SK-N-SH treated with all-trans-retinoic acid at 6 μM for 48 hours (cell line): ENCODE measurements at places on chromosomes 4 and X.

GRCh38 chr4:16684097-16684496 lies 214.3 kb downstream of the LDB2 start:
- ATAC-seq: no peak

DNA sequence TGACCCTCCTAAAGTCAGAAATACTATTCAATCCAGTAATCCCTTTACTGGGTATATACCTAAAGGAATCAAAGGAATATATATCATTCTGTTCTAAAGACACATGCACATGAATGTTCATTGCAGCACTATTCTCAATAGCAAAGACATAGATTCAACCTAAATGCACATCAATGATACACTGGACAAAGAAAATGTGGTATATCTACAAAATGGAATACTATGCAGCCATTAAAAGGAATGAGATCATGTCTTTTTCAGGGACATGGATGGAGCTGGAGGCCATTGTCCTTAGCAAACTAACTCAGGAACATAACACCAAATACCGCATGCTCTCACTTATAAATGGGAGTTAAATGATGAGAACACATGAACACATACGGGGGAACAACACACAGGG lies 306.0 kb upstream of the EPHA5 start:
- no peak for ATAC-seq

GRCh38 chr4:9771034-9771433 lies 10.4 kb upstream of the DRD5 start:
- ATAC-seq: no peak

DNA sequence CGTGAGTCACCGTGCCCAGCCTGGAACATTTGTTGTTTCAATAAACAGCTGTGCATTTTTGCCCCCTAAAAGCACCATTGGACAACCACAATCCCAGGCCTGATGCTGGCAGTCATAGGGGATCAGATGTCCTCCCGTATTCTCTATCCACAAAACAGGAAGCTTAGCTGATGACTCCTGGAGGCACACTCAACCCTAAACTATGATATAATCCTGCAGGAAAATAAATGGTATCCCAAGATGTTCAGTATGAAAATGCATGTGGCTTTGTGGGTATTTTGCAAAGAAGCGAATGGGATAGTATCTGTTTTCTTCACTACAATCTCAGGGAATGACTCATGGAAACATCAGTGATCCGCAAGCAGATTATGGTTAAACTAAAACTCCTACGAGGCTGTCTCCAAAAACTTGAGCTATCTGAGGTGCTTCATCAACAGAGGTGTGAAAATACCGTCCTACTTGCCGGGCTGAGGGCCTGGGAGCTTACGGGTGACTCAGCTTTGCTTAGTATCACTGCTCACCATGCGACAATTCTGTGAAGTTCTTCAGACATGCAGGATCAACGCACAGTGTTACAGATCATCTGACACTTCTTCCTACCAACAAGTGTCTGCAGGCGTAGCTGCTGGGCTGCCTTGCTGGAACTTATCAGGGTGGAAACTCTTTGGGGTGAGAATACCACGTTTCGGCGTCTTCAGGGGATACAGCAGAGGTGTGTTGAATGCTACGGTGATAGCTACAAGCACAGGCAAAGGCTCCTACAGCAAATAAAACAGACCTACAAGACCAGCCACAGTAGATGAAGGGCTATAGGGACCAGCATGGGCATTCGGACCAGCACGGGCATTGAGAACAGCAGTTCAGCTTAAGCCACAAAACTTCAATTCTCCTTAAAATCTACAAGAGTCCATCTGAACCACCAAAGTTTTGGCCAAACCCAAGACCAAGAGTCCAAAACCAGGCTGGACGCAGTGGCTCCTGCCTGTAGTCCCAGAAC lies 148.5 kb downstream of the DHRSX start:
- peak; percentile 89 for ATAC-seq
